ENCODE measurements at places on chromosomes 1 and 21.

GRCh38 chr1:220873868-220874655, 5.2 kb upstream of the HLX start:
- peak; percentile 69 for DNase-seq

- DNase-seq: no peak
These were observed 54.2 kb downstream of the SH3GLB1 start for GRCh38 chr1:86758570-86758969.

GRCh38 chr1:4050998-4051397, 150.9 kb upstream of the C1orf174 start:
- DNase-seq: no peak

GRCh38 chr21:45923146-45923545, 58.4 kb upstream of the COL6A1 start:
- DNase-seq: peak; percentile 80

GRCh38 chr1:14674030-14674429, 75.5 kb downstream of the KAZN start:
- no peak for DNase-seq

- DNase-seq: no peak
These were observed 34.1 kb upstream of the SLC25A33 start for GRCh38 chr1:9505143-9505542.

GRCh38 chr1:100494393-100495084, 43.4 kb upstream of the GPR88 start:
- DNase-seq: no peak

- DNase-seq: peak; percentile 93
These were observed 93.0 kb upstream of the BMP8A start for GRCh38 chr1:39398278-39399021.

GRCh38 chr1:166884971-166885370, 8.9 kb upstream of the TADA1 start:
- no peak for DNase-seq

- DNase-seq: no peak
These were observed 89.0 kb downstream of the MACF1 start for GRCh38 chr1:39293375-39294070.

- DNase-seq: no peak
These were observed 20.0 kb upstream of the CD101 start for GRCh38 chr1:116981521-116982037.

DNA sequence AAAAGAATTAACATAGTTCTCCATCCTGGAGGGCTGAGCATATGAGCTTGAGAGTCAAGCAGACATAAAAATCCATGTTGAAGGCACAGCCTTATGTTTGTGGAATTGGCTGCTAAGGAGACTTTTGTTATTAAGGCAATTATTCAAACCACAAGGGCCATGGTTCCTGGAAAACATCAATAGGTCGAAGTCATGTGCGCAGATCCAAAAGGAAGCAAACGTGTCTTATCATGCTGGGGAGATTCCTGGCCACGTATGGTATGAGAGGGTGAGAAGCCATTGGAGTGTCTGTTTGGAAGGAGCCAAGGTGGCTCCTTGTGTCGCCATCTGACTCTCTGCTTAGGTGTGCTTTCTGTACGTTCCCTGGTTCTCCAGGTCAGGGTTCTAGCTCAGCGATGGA, 61.8 kb upstream of the COA6 start:
- DNase-seq: no peak

GRCh38 chr1:17078991-17079868, 25.4 kb upstream of the SDHB start:
- DNase-seq: no peak

DNA sequence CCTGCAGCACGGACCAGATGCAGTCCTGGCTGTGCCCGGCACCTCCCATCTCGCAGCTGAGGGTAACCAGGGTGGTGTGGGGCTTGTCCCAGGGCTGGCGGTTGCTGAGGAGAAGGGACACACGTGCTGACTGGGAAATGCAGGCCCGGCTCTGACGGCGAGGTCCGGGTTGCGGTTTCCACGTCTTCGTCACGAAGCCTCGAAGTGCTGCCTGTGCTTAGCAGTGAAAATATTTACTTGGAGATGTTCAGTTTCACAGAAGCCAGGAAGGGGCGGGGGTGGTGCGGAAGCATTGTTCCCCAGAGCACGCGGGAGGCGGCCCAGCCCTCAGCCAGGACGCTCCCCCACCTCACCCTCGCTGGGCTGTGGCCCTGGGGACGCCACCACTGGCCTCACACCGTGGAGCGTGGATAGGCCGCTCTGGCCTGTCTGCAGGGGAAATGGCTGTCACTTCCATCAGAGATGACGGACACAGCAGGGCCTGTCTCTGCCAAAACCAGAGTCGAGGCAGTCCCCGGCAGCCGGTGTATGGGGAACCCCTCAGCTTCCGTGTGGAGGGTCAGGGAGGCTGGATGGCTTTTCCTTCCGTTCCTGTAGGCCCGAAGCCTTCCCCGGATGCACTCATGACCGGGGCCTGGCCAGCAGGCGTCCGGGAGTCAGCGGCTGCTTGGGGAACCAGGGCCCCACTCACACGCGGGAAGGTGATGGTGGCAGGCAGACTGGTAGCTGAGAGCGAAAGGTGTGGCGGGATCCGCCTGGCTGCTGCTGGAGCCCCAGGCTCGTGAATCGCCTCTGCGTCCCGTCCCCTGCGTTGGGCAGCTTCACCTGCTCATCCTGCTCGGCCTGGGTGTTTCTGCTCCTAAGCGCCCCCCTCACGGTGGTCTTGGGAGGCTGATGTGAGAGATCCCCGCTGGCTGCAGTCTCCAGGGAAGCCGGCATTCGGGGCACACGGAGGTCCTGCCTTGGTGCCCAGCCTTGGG, 14.7 kb upstream of the POFUT2 start:
- peak; percentile 80 for DNase-seq

- no peak for DNase-seq
These were observed 32.4 kb upstream of the PRDX6 start for GRCh38 chr1:173444757-173445156.

- no peak for DNase-seq
These were observed 53.3 kb upstream of the PRRC2C start for GRCh38 chr1:171431994-171432393.

GRCh38 chr1:31781756-31782371, 17.7 kb upstream of the ADGRB2 start:
- peak; percentile 63 for DNase-seq

DNA sequence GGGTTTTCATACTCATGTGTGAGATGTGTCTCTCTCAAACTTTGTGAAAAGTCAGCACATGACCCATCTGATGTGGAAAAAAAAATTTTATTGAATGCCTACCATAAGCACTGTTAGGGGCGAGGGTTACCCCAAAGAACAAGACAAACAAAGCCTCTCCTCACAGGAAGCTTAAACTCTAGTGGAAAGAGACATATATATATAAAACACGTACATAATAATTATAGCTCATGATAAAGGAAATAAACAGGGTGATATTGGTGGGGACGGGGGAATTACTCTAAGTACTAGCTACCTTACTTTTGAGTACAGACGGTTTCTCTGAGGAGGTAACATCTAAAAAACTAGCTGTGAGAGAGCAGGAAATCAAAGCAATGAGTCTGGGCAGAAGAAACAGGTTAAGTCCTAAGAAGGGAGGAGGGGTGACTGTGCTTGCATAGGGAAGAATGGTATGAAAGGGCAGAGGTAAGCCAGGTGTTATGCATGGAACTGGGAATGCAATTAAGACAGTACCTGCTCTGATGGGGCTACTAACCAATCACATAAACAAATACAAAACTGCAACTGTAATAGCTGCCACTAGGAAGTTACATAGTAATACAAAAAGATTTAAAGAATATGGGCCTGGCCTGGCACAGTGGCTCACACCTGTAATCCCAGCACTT, 4.5 kb downstream of the LIN9 start:
- DNase-seq: no peak

GRCh38 chr1:60255565-60255964, 182.0 kb upstream of the C1orf87 start:
- DNase-seq: no peak

- DNase-seq: no peak
These were observed 60.8 kb downstream of the LRIG2 start for GRCh38 chr1:113133759-113134158.

GRCh38 chr1:228416217-228416933, at the start of gene TRIM17:
Gene TRIM17 (minus strand): TSS chr1:228416861. CDS start chr1:228415072, 1,789 bp downstream.
- no peak for DNase-seq

- DNase-seq: no peak
These were observed 96.9 kb downstream of the LPAR3 start for GRCh38 chr1:84795966-84796600.

GRCh38 chr1:113835686-113836290, 23.5 kb upstream of the RSBN1 start:
- no peak for DNase-seq
